ENCODE measurements at places on chromosomes 1 and 21.
A peak's percentile ranks its signal among the peaks of the same experiment; 100 is the strongest.

DNA sequence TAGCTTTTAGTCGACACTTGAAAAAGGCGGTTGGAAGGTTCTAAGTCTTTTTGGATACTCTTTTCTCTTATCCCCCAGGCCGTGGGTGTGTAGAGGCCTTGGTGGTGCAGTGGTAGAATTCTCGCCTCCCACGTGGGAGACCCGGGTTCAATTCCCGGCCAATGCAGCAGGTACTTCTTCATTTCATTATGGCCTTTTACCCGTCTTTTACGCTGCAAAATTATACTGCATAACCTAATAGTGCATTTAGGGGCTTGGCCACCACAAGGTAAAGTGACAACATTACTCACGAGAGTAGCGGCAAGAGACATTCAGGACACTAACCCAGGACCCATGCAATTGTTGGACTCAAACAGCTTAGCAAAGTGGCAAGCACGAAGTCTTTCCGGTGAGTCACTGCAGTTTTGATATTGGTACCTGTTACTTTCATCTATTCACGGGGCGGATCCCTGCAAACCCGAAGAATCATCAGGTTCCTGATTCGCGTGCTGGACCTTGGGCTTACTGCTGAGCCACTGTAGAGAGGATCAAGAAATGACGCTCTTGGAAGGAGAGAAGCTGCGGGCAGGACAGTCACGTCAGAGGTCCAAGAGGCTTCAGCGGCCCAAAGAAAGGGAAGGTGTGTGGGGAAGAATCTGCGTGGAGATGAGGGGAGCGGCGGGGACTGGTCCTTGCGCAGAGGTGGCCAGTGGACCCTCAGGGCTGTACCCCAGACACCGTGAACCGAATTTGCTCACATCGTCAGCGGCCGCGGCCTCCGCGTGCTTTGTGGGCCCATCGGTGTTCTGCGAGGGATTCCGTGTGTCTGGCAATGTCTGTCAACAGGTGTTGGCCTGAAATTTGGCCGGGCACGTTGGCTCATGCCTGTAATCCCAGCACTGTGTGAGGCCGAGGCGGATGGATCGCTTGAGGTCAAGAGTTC, 12.9 kb upstream of the RNU1-4 start:
- H3K27me3 ChIP-seq = peaks cover 6% of the 10 kb centered on the region
- H3K27ac ChIP-seq = no peak overlapping the region
- peaks cover 8% of the 10 kb centered on the region for H3K4me1 ChIP-seq
- DNase-seq = no peak
- H3K36me3 ChIP-seq = no peaks in the 10 kb centered on the region
- no peak overlapping the region for H3K4me3 ChIP-seq

DNA sequence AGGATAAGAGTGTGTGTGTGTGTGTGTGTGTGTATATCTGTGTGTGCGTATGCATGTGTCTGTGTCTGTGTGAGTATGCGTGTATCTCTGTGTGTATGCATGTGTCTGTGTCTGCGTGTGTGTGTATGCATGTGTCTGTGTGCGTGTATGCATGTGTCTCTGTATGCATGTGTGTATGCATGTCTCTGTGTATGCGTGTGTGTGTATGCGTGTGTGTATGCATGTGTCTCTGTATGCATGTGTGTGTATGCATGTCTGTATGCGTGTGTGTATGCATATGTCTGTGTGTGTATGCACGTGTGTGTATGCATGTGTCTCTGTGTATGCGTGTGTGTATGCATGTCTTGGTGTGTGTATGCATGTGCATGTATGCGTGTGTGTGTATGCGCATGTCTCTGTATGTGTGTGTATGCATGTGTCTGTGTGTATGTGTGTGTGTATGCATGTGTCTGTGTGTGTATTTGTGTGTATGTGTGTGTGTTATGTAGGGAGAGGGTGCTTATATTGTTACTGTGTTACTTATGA, 247.8 kb downstream of the DYRK1A start:
- H3K4me1 ChIP-seq = no peaks in the 10 kb centered on the region
- H3K4me3 ChIP-seq = no peak overlapping the region
- H3K27me3 ChIP-seq = no peaks in the 10 kb centered on the region
- H3K36me3 ChIP-seq = peaks cover 2% of the 10 kb centered on the region

DNA sequence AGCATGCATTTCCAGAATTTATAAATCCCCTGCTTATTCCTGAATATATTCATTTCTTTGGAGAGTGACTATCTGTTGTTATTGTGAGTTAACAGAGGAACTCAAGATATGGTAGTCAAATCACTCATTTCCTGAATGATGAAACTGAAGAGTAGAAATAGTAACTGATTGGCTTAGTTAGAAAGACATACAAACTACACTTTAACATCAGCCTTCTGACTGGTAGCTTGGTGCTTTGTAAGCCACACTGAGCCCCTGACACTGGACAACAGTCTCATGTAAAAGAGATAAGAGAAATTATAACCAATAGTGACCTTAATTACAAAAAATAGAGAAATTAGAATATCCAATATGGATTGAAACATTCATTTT, 4.8 kb downstream of the GBP7 start:
- no peak for DNase-seq
- no peaks in the 10 kb centered on the region for H3K4me1 ChIP-seq
- H3K27me3 ChIP-seq = no peaks in the 10 kb centered on the region
- H3K36me3 ChIP-seq = no peaks in the 10 kb centered on the region

DNA sequence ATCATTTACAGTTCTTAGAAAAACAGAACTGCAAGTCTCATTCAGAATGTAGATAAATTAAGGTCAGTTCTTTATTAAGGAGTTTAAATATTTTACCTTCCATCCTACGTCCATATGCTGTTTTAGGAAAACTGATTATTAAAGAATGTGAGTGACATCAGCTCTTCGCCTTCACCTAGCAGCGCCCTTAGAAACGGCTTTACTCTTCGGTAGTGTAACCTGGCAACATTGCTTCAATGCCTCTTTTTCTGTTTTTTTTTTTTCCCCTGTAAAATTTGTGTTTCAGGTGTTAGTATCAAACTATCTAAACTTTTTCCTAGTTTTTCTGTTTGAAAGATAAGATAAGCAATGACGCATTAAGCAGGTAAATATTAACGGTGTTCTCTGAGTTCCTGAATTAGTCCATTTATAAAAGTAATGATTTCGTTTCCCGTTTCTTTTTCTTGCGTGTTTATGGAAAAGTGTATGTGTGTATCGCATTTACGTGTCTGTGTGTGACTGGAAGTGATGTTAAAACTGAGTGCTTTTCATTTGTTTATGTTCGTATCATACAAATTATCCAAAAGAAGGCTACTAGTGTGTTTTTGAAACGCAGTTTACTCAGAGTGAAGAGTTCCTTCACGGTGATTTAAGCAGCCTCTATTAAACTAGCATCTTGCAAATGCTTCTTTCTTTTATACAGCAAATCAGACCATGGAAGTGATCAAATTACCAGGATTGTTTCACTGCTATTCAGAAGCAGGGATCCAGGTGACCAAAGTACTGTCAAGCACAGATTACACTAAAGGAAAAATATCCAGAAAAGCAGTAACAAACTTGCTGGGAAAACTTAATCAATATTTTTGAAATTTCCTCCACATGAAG, 139.0 kb downstream of the SDCCAG8 start:
- no peak overlapping the region for H3K27ac ChIP-seq
- no peak overlapping the region for H3K4me3 ChIP-seq
- no peaks in the 10 kb centered on the region for H3K36me3 ChIP-seq
- peaks cover 3% of the 10 kb centered on the region for H3K4me1 ChIP-seq

DNA sequence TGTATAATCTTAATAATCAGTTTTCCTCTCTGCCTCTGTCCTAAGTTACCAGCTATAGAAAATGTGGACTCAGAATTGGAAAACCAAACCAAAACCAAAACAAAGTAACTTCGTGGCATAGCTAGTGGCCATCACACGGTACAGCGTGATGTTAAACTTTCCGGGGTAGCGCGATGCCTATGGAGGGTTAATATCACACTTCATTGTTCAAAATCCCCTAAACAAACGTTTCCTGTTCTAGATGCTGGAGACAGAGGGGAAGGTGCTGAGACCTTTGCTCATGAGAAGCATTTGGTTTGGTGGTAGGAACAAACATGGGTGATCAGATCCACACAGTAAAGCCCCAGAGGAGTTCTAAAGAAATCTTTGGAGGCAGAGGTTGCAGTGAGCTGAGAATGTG, 4.9 kb downstream of the AADACL4 start:
- H3K4me1 ChIP-seq = no peaks in the 10 kb centered on the region
- H3K27ac ChIP-seq = no peak overlapping the region
- no peak overlapping the region for H3K4me3 ChIP-seq
- no peaks in the 10 kb centered on the region for H3K27me3 ChIP-seq

- H3K27me3 ChIP-seq = no peaks in the 10 kb centered on the region
- no peaks in the 10 kb centered on the region for H3K36me3 ChIP-seq
- no peak overlapping the region for H3K27ac ChIP-seq
- H3K4me3 ChIP-seq = no peak overlapping the region
- DNase-seq = peak; percentile 7
Measured at GRCh38 chr1:233844692-233845091, 59.8 kb upstream of the SLC35F3 start.

DNA sequence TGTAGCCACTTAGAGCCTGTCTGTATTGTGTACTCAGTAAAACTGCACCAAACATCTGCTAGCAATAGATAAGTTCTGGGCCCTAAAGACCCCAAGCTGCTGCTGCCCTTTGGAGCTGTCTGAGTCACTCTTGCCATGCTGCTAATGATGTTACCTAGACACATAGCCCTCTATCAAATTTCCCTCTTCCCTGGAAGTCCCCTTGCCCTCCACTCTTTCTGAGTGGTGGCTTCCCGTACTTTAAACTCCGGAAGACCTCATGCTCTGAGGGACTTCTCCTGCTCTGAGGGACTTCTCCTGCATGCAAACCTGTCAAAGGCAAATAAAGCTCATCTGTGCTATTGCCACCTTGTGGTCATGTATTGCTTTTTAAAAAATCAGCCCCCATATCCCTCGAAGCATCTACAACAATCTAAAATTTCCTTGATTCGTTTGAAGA, 34.0 kb downstream of the FH start:
- H3K27me3 ChIP-seq = no peaks in the 10 kb centered on the region
- H3K36me3 ChIP-seq = no peaks in the 10 kb centered on the region
- no peak overlapping the region for H3K4me3 ChIP-seq
- no peak for DNase-seq

DNA sequence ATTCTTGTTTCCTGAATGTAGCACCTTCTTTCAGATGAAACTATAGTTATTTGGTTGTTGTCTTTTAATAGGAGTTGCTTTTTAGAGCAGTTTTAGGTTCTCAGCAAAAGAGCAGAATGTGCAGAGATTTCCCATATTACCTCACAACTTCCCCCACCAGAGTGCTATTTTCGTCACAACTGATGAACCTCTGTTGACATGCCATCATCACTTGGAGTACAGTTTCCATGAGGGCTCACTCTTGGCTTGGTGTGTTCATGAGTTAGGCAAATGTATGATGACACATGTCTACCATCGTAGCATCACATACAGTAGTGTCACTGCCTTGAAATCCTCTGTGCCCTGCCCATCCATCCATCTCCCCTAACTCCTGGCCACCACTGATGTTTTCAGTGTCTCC, 3.7 kb downstream of the IBA57 start:
- peaks cover 19% of the 10 kb centered on the region for H3K4me1 ChIP-seq
- no peaks in the 10 kb centered on the region for H3K27me3 ChIP-seq
- peaks cover 39% of the 10 kb centered on the region for H3K36me3 ChIP-seq
- DNase-seq = no peak
- H3K27ac ChIP-seq = no peak overlapping the region

DNA sequence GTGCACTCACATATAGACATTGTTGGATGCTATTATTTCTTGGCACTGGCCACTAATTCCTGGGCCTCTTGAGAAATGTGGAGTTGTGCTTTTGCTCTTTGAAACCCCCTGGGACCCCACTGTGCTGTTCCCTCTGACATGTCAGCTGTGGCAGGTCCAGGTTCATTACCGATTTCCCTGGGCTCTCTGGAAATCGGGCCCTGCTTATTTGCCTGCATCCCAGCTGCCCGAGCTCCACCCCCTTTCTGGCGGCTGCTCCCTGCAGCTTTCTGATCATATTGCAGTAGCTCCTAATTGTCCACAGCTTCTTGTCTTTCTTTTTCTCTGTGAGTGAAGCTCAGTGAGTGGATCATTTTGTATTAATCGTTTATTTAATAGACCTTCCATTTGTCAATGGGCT, 183.7 kb upstream of the FAM78B start:
- peak; percentile 24 for DNase-seq
- H3K27me3 ChIP-seq = no peaks in the 10 kb centered on the region
- H3K4me3 ChIP-seq = no peak overlapping the region
- H3K27ac ChIP-seq = no peak overlapping the region
- no peaks in the 10 kb centered on the region for H3K4me1 ChIP-seq

DNA sequence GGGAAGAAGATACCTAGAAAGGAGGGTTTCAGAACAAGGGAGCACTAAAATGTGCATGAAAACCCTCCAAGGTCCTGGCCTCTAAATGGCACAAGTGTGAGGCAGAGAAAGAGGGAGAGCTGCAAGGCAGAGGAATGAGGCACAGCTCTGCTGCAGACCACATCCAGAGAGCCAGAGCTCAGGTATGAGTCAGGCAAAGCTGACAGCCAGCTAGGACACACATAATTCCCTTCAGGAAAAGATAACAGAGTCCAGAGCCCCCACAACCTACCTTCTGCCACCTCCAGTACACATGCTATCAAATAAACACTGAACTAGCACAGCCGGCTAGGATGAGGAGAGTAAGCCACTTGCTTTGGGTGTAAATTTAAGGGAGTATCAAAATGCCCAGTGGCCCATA, 62.2 kb downstream of the HSF2BP start:
- no peaks in the 10 kb centered on the region for H3K4me1 ChIP-seq
- H3K4me3 ChIP-seq = no peak overlapping the region
- DNase-seq = no peak
- H3K36me3 ChIP-seq = no peaks in the 10 kb centered on the region

- no peaks in the 10 kb centered on the region for H3K4me1 ChIP-seq
- no peak overlapping the region for H3K27ac ChIP-seq
- H3K4me3 ChIP-seq = no peak overlapping the region
- no peak for DNase-seq
Measured at GRCh38 chr1:185601189-185601588, 133.0 kb upstream of the HMCN1 start.

GRCh38 chr1:116834595-116834994, 75.1 kb upstream of the PTGFRN start:
- no peak overlapping the region for H3K27ac ChIP-seq
- no peaks in the 10 kb centered on the region for H3K27me3 ChIP-seq
- no peak overlapping the region for H3K4me3 ChIP-seq
- H3K4me1 ChIP-seq = peaks cover 2% of the 10 kb centered on the region
